Activated naive CD4-positive, alpha-beta T cell (primary cell): ENCODE measurements at places on chromosomes 6 and 20.

GRCh38 chr6:38115626-38116008, 296.1 kb downstream of the ZFAND3 start:
- DNase-seq: no peak

GRCh38 chr20:39835130-39835842, 853.8 kb downstream of the MAFB start:
- DNase-seq: no peak

DNA sequence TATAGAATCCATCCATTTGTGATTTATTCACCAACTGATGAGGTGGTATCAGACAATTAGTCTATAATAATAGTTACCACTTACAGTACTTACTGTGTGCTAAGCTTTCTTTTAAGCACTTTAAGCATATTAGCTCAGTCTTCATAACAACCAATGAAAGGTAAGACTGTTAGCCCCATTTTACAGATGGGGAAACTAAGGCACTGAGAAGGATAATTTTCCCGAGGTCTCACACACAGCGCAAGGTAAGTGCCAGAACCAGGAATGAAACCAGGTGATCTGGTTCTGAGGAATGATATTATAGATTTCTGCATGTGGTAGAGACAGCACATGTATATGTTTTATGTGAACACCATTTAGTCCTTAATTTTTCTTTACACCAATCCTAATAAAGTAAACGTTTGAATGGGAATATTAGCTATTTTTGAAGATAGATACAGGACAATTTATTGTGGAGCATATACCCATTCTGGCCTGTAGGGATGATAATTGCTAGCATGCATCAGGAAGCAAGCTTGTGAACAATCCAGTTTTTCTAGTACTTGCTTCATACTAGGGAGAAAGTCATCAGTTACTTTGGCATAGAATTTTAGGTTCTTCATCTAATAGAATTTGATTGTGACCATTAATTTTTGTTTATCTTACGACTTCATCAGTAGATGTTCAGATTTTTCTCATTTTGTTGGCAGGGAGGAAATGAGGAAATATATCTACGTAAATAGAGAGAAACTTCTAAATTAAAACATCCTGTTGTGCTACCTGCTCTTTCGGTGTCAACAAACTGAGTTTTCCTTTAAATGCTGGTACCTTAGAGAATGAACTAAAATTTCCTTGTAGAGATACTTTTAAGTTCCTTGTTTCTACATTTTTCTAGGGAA, 3.0 kb downstream of the YWHAB start:
- no peak for DNase-seq

- DNase-seq: no peak
Measured at GRCh38 chr20:55576981-55577380, 428.3 kb downstream of the CBLN4 start.

DNA sequence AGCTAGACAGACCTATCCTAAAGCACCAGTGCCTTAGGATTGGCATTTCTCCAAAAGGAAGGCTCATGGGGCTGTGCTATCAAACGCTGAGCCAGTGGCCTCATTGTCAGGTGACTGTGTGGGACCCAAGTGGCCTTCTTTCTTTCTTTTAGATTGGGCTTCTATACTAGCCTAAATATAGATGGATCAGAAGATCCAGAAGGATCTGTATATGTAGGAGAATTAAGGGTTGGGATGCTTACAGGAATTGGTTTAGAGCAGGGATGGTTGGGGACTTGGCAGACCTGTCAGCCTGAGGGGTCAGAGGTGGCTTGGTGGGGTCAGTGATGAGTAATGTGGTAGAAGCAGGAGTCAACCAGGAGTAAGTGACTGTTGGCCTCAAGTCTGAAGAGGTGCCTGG, 14.8 kb downstream of the ABT1 start:
- DNase-seq: no peak

DNA sequence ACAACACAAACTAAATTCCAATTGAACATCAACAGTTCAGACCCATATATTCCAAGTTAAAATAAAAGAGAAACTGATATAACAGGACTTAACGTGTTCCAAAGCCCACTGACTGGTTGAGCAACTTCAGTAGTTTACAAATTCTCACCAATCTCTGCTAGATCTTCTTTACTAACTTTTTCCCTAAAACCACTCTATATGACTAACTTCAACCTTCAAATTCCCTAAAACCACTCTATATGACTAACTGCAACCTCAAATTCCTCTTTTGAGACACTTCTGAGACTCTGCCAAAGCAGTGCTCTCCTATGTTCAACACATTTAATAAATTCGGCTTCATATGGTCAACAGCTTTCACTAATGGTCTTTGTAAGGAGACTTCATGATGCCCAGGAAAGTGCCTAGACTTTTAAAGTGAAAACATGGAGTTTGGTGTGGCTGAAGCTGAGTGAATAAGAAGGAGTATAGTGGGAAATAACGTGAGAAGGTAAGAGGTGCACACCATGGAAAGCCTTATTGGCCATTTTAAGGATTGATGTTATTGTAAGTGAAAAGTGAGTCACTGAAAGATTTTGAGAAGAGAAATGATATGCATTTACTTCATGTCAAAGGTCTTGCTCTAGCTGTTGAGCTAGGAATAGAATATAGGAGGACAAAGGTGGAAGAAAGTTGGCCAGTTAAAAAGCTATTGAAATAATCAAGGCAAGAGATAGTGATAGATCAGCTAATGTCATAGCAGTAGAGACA, 134.0 kb upstream of the HCRTR2 start:
- no peak for DNase-seq

DNA sequence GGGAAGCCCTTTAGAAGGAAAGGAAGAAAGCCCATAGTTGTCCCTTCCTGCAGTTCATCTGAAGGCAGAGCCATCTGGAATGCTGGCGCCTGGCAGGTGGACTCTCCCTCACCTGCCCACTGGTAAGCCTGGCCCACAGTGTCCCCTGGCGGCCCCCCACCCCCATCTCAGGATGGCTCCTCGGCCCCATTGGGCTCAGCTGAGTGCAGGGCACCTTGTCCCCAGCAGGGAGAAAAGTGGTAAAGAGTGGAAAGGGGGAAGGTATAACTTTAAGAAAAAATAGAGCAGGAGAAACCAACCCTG, 12.6 kb downstream of the SS18L1 start:
- no peak for DNase-seq

DNA sequence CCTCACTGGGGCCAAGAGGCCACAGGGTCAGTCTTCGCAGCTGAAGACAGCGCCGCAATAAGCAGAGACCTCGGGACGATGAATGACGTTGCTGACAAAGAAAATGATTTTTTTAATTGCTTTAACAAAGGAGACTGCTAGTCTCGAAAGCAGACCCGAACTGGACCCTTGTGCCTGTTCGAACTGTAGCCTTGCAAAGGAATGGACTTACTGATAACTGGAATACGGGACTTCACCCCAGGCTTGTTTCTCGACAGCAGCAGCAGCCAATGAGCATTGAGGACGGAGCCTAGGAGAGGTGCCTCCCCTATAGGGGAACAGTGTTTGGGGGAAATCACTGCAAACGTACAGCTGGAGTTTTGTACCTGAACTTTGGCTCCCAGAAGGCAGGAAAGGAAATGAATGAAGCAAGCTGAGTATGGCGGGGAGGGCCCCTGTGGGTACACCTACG, 1.3 kb upstream of the TAF4 start:
- no peak for DNase-seq

- DNase-seq: no peak
Measured at GRCh38 chr6:122719176-122719575, 60.3 kb upstream of the FABP7 start.

DNA sequence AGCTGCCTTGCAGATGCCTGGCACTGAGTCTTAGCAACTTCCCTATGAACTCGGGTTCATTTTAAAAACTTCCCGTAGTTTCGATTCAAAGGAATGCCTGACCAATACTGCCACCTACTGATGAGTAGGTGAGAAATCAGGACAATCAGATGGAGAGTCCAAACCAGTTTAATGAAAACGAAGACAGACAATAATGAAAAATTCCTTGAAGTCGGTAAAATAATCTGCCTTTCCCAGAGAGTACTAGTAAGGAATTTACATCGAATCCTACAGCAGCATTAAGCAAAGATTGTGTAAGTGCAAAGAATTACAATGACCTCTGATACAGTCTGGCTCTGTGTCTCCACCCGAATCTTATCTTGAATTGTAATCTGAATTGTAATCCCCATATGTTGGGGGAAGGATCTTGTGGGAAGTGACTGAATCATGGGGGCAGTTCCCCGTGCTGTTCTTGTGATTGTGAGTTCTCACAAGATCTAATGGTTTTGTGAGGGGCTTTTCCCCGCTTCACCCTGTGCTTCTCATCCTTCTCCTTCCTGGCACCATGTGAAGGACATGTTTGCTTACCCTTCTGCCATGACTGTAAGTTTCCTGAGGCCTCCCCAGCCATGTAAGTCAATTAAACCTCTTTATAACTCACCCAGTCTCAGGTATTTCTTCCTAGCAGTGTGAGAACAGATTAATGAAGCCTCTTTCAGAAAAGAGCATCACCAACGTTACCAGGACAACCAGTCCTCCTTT, 134.4 kb downstream of the ARHGAP18 start:
- no peak for DNase-seq

GRCh38 chr20:40812415-40812925, 123.4 kb upstream of the MAFB start:
- DNase-seq: no peak

- DNase-seq: no peak
Measured at GRCh38 chr6:169935348-169935718, 183.9 kb downstream of the ERMARD start.

- no peak for DNase-seq
Measured at GRCh38 chr6:134520181-134521115, 202.5 kb upstream of the SGK1 start.

DNA sequence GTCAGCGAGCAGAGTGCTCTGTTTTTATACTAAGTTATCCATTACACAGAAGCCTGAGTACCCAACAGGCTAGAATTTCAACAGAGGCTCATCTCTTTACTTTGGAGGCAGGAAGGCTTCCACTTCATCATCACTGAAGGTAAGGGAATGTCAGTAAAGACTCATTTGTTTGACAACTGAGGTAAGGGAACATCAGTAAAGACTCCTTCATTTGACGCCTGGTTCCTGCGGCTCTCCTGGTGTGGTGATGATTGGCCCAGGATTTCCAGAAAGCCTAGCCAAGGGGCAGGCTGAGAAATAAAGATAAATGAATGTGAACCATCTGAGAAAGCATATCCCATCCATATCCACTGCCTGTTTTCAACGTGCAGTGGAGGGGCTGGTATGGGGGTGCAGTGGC, 244.6 kb upstream of the ECI2 start:
- DNase-seq: no peak

DNA sequence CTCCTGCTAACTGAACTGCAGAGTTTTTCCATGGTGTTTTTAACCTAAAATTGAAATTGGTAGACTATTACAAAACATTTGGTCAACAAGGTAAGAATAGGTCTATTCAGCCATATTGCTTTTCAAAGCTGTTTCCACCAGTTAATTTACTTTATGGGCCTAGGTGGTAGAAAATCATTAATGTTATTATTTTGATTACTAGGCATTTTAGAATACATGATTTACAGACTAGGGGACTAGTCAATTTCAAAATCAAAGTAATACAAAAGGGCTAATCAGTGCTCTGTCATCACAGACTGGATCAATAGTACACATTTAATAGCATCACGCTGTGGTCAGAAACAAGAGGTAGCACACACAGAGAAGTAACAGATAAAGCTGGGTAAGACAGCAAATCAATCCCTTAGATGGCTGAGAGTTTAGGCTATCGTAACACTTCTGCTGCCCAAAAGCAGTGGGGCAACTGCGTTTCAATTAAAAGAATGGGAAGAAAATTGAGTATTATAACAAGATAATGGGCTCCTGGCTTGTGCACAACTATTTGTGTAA, 114.4 kb downstream of the NRSN1 start:
- DNase-seq: no peak

DNA sequence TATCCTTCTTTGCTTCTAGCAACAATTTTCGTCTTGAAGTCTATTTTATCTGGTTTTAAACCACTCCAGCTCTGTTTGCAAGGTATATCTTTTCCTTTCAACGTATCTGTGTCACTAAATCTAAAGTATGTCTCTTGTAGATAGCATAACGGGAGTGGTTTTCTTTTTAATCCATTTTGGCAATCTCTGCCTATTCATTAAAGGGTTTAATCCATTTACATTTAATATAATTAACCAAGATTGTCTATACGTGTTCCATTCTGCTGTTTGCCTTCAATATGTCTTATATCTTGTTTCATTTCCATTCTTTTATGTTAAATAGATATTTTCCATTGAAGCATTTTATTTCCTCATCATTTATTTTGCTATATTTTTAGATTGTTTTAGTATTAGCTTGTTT, 587.9 kb downstream of the C6orf118 start:
- DNase-seq: no peak

DNA sequence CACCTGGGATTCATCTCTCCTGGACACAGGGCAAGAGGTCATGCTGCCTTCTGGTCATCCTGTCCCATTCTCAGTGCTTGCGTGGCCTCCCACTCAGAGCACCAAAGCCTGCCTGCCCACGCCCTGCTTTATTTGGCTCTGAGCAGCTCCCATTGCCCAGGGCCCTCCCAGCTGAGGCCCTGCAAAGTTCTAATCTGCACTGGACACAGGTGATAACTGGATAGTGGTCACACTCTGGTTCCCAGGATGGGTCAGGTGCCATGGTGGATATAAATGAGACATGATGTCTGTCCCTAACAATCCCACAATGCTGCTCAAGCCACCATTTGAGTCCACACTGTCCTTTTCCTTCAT, 39.5 kb downstream of the CPXM1 start:
- DNase-seq: no peak

GRCh38 chr20:17530153-17530552, 1.0 kb downstream of the BFSP1 start:
- no peak for DNase-seq

GRCh38 chr6:143562143-143562542, 50.6 kb upstream of the FUCA2 start:
- no peak for DNase-seq

GRCh38 chr6:107989166-107990094, 31.4 kb upstream of the SEC63 start:
- DNase-seq: no peak

DNA sequence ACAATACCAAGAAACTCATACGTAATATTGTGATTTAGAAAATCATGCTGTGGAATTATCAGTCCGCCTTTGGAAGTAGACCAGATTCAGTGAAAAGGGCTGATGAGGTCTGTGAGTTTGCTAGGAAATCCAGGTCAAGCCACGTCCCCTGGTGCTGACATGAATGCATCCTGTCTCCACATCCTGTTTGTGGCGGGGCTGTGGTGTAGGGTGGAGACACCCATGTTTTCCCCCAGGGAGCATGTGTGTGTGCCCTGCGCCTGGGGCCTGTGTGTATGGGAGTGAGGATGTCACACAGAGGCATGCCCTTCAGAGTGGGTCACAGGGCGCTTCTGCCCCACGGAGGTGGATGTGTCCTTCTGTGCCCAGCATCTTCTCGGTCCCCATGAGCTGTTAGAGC, 109.1 kb downstream of the SASH1 start:
- DNase-seq: no peak

DNA sequence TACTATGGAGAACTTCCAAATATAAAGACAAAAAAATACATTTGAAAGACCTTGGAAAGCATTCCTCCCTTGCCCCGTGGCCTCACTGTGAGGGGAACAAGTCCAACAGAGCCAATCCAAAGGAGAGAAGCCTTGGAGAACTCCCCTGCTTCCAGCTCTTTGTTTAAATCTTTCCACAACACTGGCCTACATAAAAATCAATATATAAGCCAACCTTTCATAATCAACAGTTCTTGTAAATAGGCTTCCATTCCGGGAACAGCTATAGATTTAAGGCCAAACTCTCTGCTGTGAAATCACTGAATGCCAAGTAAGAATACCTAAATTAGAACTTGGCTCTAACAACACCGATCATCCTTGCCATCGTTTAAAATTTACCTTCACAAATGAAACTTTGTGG, 242.1 kb downstream of the HACE1 start:
- no peak for DNase-seq
